ENCODE measurements at places on chromosomes 12 and 14.
A peak's percentile ranks its signal among the peaks of the same experiment; 100 is the strongest.

GRCh38 chr12:76032043-76032981 is 736 bp upstream of the PHLDA1 start:
- no peaks in the 10 kb centered on the region for H3K36me3 ChIP-seq
- H3K27ac ChIP-seq, result peak overlapping the region; percentile 94
- peak; percentile 69 for DNase-seq
- peaks cover 12% of the 10 kb centered on the region for H3K4me1 ChIP-seq

- H3K27me3 ChIP-seq, result no peaks in the 10 kb centered on the region
- peaks cover 58% of the 10 kb centered on the region for H3K4me1 ChIP-seq
- peak overlapping the region; percentile 35 for H3K4me3 ChIP-seq
Observed at GRCh38 chr12:49089821-49090773, 4.5 kb downstream of the DHH start.

DNA sequence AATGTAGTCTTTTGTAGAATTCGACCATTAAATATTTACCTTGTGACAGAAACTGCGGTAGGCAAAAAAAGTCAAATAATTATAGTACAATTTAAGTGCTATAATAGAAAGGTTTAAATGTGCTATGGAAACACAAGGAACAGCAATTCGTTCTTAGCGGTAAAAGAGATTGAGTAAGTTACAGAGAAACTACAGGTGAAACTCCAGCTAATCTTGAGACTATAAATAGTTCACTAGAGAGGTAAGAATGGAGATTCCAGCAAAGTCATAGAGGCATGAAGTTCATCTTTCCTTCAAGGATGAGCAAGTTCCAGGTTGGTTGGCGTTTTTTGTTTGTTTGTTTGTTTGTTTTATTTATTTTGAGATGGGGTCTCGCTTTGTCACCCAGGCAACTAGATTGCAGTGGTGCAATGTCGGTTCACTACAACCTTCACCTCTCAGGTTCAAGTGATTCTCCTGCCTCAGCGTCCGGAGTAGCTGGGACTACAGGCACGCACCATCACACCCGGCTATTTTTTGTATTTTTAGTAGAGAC is 878 bp upstream of the R3HDM2 start:
- DNase-seq, result no peak
- no peaks in the 10 kb centered on the region for H3K36me3 ChIP-seq
- peak overlapping the region; percentile 82 for H3K4me3 ChIP-seq
- no peaks in the 10 kb centered on the region for H3K27me3 ChIP-seq
- H3K4me1 ChIP-seq, result peaks cover 8% of the 10 kb centered on the region
- no peak overlapping the region for H3K27ac ChIP-seq

DNA sequence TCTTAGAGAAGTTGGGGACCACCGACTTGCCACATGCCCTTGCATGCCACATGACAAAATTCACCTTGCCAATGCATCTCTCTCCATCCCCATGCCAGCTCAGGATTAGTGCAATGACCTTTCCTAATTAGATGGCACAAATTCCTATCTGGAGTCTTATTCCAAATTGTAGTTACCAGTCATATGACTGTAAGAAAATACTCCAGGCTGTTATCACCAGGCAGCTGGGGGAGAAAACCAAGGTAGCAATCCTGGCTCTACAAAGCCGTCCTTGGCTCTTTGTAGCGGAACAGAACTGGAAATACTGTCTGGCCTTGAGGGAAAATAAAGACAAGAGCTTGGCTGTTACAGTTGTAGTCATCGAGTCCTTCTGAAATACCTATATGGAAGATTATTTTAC is 208.5 kb upstream of the DIO2 start:
- no peaks in the 10 kb centered on the region for H3K27me3 ChIP-seq
- no peaks in the 10 kb centered on the region for H3K36me3 ChIP-seq
- no peaks in the 10 kb centered on the region for H3K4me1 ChIP-seq
- no peak overlapping the region for H3K27ac ChIP-seq
- DNase-seq, result peak; percentile 23
- no peak overlapping the region for H3K4me3 ChIP-seq

DNA sequence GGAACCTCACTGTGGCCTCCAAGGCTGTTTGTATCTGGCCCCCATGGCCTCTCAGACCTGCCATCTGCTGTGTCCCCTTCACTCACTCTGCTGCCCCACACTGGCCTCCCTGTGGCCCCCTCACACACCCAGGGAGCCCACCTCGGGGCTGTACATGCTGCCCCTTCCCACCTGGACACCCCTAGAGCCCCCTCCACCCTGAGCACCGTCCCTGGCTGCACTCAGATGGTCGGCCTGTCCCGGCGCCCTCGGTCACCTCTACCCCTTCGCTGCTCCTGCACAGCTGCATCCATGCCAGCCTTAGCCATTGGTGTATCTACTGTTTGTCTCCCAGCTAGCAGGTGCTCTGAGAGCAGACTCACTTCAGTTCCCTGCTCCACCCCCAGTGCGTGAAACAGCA is 144.4 kb downstream of the RIMBP2 start:
- no peak for DNase-seq
- no peaks in the 10 kb centered on the region for H3K27me3 ChIP-seq
- no peak overlapping the region for H3K27ac ChIP-seq
- no peak overlapping the region for H3K4me3 ChIP-seq

DNA sequence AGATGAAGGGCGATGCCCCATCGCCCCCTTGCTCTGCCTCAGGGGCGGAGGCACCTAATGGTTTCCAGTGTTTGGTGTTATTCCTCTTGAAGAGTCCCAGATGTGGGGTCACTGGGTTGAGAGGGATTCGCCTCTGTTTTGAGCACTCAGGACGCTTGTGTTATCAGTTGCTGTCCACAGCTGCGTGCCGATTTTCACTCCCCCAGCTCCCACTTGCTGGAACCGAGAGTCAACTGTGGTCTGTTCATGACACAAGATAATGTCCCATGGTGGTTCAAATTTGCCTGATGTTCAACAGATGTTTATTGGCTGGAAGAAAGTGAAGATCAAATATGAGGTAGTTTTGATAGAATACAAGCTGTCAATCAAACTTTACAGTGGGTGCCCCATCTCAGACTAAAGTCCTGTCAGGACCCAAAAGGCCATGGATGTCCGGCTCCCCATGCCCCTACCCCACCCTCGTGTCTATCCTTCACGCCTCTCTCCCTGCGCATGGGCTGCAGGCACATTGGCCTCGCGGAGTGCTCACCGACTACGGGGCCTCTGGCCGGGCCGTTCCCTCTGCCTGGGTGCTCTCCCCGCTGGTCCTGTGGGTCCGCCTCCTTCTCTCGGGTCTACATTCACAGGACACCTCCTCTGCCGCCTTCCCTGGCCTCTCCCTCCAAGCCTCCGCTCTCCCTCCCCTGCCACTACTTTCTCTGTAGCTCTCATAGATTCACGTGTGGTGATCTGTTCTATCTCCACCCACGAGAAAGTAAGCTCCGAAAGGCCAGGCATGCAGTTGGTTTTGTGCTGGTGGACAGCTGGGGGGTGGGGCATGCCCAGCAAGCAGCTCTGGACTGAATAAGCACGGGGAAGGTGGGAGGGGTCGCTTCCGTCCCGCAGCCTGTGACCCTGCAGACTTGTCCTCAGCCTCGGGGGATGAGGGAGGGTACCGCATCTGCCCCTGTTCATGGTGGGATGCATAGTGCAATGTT is 6.8 kb upstream of the TRAF3 start:
- H3K27ac ChIP-seq, result no peak overlapping the region
- no peaks in the 10 kb centered on the region for H3K36me3 ChIP-seq
- no peaks in the 10 kb centered on the region for H3K4me1 ChIP-seq
- H3K4me3 ChIP-seq, result no peak overlapping the region
- no peaks in the 10 kb centered on the region for H3K27me3 ChIP-seq

DNA sequence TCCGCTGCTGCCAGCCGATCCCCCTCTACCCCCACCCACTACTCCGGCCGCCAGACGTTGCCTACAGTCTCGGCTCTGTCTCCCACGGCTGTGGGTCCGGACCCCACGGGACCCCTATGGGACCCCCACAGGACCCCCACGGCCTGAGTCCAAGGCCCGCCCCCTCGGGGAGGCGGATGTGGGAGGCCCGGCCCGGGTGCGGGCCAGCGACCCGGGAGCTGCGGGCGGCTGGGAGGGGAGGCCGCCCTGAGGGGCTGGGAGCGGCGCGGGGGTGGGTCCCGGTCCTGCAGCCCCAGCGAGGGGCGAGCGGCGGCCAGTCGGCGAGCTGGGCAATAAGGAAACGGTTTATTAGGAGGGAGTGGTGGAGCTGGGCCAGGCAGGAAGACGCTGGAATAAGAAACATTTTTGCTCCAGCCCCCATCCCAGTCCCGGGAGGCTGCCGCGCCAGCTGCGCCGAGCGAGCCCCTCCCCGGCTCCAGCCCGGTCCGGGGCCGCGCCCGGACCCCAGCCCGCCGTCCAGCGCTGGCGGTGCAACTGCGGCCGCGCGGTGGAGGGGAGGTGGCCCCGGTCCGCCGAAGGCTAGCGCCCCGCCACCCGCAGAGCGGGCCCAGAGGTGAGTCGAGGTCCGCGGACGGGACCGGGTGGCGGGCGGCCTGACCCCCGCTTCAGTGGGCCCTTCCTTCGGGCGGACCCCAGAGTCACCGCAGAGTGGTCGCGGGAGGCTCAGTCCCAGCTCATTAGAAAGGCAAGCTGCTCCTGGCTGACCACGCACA is at the start of gene ACVRL1:
Gene ACVRL1, plus strand, starts transcription at position 422 of the 773 bp plus-strand sequence. CDS start 4,971 bp downstream, outside the sequence.
- H3K36me3 ChIP-seq, result no peaks in the 10 kb centered on the region
- H3K27me3 ChIP-seq, result no peaks in the 10 kb centered on the region
- peaks cover 18% of the 10 kb centered on the region for H3K4me1 ChIP-seq
- DNase-seq, result peak; percentile 32

DNA sequence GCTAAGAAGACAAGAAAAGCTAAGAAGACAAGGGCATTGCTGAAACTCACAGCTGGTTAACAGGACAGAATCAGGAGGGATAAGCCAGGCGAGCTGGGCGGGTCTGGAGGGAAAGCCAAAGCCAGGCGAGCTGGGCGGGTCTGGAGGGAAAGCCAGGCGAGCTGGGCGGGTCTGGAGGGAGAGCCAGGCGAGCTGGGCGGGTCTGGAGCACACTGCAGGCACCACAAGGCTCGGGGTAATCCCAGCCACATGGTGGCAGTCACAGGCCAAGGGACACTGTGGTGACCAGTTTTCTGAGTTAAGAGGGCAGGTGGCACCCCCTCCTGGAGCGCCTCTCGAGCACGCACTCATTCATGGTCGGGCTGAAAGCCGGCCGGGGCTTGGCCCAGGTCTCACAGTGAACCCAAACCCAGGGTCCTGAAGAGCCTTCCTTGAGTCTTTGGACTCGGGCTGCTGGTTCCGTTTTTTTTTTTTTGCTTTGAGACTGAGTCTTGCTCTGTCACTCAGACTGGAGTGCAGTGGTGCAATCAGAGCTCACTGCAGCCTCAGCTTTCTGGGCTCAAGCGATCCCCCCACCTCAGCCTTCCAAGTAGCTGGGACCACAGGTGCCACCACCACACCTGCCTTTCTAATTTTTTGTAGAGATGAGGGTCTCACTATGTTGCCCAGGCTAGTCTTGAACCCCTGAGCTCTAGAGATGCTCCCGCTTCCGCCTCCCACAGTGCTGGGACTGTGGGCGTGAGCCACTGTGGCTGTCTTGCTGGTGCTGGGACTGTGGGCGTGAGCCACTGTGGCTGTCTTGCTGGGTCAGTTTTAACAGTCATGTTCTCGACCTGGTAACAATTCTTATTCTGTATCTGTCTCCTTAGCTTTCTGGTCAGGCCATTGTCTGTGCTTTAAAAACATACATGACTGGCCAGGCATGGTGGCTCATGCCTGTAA is 40.2 kb downstream of the HSP90AA1 start:
- H3K27ac ChIP-seq, result peak overlapping the region; percentile 11
- H3K36me3 ChIP-seq, result no peaks in the 10 kb centered on the region
- peaks cover 4% of the 10 kb centered on the region for H3K4me1 ChIP-seq
- DNase-seq, result peak; percentile 93
- no peaks in the 10 kb centered on the region for H3K27me3 ChIP-seq

DNA sequence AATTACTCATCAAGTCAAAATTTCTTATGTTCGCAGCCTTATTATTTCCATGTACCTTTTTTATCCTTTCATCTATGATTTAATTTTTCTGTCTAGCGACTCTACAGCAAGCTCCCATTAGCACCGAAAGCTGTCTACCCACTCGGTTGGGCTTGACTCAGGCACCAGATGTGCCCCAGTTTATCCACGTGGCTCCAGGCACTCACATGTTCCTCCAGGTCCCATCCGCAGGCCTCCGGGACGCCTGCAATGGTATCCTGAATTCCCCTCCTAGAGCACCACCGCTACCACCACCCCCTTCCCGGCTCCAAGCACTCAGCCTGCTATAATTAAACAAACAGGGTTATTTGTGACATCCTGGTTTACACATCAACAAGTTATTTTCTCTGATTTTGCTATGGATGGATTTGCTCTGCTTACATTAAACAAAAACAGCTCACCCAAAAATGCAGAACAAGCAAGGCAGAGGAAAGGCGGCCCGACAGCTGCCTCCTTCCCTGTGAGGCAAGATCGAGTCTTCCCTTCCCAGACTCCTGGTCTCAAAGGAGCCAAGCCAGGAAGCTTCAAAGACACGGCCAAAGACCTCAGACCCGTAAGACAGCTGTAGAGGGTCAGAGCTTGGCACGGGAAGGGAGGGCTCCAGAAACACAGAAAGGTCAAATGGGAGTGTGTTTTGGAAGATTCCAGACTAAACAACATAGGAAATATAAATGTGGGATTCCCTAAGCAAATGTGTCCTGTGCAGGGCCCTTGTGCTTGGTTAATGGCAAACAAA is 253.8 kb downstream of the TTC8 start:
- H3K27me3 ChIP-seq, result no peaks in the 10 kb centered on the region
- H3K36me3 ChIP-seq, result no peaks in the 10 kb centered on the region
- H3K4me3 ChIP-seq, result no peak overlapping the region
- H3K4me1 ChIP-seq, result no peaks in the 10 kb centered on the region
- no peak for DNase-seq

GRCh38 chr12:76030341-76031080 is 1.1 kb downstream of the PHLDA1 start:
- H3K4me3 ChIP-seq, result peak overlapping the region; percentile 91
- H3K4me1 ChIP-seq, result peaks cover 12% of the 10 kb centered on the region
- peak; percentile 49 for DNase-seq
- H3K27me3 ChIP-seq, result no peaks in the 10 kb centered on the region
- no peaks in the 10 kb centered on the region for H3K36me3 ChIP-seq

- H3K27ac ChIP-seq, result no peak overlapping the region
- no peak for DNase-seq
- H3K4me3 ChIP-seq, result no peak overlapping the region
Observed at GRCh38 chr14:53144244-53144643, 8.9 kb downstream of the DDHD1 start.

GRCh38 chr14:72894323-72894622 is 372 bp upstream of the DPF3 start:
- peaks cover 11% of the 10 kb centered on the region for H3K4me1 ChIP-seq
- H3K27ac ChIP-seq, result no peak overlapping the region
- no peak for DNase-seq
- H3K4me3 ChIP-seq, result peak overlapping the region; percentile 59

DNA sequence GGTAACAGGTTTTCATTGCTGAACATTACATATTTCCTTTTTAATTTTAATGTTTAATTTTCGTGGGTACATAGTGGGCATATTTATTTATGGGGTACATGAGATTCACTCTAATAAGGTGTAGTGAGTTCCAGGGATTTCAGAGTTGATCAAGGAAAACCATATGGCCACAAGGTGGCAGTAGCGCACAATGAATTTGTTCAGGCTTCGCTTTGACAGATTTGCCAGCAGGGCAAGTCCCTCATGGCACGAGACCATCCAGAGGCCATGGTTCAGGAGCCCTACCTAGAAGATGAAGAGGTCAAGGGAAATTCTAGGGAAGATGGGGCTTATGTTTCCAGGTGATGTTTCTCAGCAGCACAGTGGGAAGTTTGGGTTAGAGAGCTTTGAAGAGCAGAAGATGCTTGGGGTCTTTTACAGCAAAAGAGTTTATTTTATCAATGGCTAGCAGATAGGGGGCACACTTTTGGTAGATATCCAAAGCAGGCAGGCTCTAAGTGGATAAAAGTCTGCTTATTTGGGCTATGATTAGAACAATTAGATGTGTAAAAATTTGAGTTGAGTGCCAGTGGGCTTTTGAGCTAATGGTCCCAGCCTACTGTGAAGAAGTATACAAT is 1004.4 kb downstream of the AACS start:
- no peaks in the 10 kb centered on the region for H3K4me1 ChIP-seq
- no peak overlapping the region for H3K4me3 ChIP-seq
- H3K27me3 ChIP-seq, result no peaks in the 10 kb centered on the region
- H3K36me3 ChIP-seq, result no peaks in the 10 kb centered on the region
- DNase-seq, result peak; percentile 86
